ENCODE measurements at places on chromosomes 6 and 20.

DNA sequence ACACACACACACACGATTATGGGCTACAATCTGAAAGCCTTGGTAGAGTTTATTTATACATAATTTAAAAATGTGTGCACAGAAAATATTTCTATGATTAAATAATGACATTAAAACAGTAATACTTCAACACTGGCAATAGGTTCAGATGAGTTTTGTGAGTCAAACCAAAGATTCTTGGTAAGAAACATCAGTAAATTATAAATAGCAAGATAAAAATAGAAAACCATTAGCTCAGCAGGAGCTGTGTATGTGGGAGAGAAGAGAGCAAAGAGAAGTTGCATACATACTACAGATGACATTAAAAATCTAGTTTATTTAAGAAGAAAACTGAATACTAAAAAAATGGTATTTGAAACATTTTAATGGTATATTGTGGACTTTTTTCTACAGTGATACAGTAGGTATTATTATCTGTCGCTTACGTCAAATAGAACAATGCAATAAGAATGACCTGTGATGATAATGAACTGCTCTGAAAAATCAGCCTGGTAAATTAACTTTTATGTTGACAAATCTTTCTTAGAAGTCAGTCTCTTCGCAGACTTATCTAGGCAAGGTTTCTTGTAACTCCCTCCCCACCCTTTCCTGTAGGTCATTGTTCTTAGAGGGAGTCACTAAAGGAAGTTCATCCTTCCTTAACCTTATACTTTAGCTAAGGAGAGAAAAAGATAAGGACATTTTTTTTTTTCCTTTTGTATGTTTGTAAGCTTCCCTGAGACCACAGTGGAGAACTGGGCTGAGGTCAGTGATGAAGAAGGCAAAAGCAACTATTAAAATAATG is 149.3 kb downstream of the GJA1 start:
- DNase-seq: no peak

DNA sequence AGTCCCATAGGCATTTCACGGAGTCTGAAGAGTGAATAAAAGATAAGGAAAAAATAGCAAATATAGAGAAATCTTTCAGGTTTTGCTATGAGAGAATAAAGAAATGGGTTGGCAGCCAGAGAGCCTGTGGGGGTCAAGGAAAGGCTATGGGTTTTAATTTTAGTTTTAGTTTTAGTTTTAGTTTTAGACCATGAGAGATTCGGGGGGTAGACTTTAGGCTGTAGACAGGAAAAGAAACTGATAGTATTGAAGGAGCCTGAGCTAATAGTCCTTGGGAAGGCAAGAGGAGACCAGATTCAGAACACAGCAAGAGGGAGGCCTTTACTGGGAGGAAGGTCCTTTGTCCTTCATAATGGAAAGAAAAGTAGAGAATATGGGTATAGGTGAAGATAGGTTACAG is 19.3 kb downstream of the DOP1A start:
- no peak for DNase-seq

GRCh38 chr6:5248302-5249098 is 12.2 kb downstream of the LYRM4 start:
- no peak for DNase-seq

GRCh38 chr6:12289365-12289919 is 719 bp upstream of the EDN1 start:
- DNase-seq: no peak

- no peak for DNase-seq
Measured at GRCh38 chr6:74073999-74074398, 378.0 kb downstream of the CD109 start.

- DNase-seq: no peak
Measured at GRCh38 chr20:16417001-16417400, 156.2 kb downstream of the KIF16B start.

GRCh38 chr20:37081717-37082289 is 14.0 kb downstream of the RBL1 start:
- no peak for DNase-seq

- no peak for DNase-seq
Measured at GRCh38 chr6:68141190-68141589, 493.9 kb upstream of the ADGRB3 start.

DNA sequence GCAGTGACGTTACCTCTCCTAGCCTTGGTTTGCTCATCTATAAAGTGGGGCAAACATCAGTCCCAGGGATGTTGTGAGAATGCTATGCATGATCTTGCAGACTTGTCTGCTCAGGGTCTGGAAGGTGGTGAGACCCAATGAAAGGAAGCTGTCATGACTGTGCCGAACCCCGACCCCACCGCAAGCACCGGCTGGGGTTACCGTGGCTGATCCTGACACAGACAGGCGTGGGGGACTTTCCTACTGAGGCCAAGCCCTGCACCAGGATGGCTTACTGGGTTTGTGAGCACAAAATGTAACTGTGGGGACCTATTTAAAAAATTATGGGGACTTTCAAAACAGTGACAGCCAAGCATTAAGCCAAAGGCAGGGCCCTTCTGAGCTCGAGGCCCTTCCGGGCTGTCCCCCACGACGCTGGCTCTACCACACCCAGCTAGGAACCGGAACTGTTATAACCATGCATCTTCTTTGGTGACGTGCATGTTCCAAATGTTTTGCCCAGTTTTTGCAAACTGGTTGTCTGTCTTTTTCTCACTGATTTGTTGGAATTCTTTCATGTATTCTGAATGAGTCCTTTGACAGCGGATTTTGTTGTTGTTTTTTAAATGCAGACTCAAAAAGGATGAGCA is 76.6 kb upstream of the PMEPA1 start:
- no peak for DNase-seq

DNA sequence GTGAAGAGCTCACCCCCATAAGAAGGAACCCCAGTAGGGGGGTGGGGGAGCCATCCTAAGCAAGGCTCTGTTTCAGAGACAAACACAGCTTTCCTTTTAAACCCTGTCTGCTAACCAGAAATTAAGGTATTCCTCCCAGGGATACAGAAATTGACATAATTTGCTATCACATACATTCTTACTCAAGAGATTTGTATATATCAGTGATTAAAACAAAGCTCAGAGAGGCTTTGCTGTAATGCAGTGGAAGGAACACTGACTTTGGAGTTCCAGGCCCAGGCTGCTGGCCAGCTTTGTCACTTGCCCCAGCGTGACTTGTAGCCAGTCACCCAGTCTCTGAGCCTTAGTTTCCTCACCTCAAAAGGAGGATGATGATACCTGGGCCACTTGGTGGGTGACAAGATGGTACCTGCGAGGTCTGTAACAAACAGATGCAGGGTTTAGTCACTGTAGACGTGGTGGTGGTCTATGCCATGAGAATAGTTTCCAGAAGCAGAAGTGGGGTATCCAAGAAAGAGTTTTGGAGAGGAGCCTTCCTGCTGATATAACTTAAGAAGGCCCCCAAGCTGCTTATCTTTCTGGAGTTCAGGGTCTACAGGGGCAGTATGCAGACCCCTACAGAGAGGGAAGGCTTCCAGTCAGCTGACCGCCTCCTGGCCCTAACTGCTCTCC is 3.2 kb upstream of the FOXF2 start:
- no peak for DNase-seq

- no peak for DNase-seq
Measured at GRCh38 chr6:10595731-10596664, 74.8 kb downstream of the GCNT2 start.

DNA sequence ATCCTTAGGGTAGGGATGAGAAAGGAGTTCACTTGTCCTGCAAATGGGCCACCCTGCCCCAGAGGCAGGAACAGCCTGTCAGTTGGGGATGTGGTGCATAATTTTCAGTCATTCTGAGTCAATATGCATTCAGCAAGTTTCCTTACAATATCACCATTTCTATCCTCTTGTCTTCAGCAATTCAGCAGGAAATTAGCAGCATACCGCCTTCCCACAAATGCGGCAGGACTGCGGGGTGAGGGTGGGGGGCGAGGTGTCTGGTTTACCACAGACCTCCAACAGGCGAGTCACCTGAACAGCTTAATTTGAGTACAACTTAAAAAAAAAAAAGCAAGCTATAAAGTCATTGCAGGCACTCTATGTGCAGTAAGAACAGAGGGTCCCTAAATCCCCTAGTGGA is 126.8 kb downstream of the MAP3K7 start:
- no peak for DNase-seq

DNA sequence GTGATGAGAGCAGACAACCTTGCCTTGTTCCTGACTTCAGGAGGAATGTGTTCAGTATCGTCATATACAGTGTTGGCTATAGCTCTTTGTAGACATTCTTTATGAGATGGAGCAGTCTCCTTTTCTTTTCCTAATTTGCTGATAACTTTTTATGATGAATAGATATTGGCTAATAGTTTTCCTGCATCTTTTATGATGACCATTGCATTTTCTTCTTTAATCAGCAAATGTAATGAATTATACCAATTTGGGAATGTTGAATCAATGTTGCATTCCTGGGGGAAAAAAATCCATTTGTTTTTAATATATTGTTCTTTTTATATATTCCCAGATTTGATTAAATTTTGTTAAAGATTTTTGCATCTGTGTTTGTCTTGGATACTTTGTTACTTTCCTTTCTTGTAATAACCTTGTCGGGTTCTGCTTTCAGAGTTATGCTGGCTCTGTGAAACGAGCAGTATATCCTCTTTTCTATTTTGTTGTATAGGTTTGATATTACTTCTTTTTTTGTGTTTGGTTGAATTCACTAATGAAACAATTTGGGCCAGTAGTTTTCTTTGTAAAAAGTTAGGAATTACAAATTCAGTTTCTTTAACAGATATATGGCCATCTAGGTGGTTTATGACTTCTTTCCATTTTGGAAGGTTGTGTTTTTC is 23.9 kb downstream of the KDM1B start:
- DNase-seq: no peak

DNA sequence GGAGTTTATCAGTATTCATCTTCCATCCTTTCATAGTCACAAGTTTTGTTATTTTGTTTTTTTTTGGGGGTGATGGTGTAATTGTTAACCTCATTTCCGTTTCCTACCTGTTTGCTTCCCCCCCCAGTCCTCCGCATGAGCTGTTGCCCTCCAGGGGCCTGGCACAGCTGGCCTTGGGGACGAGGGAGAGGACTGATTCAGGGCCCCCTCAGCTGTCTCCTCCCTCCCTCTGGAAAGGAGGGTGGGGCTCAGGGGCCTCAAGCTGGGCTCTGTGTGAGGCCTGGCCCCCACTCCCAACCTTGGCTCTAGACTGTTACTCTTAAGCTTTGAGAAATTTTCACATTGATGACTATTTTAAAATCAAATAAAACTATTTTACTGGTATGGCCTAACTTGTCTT is 4.0 kb downstream of the LRRC73 start:
- DNase-seq: no peak

- DNase-seq: no peak
Measured at GRCh38 chr20:12597551-12597950, 411.2 kb upstream of the SPTLC3 start.

DNA sequence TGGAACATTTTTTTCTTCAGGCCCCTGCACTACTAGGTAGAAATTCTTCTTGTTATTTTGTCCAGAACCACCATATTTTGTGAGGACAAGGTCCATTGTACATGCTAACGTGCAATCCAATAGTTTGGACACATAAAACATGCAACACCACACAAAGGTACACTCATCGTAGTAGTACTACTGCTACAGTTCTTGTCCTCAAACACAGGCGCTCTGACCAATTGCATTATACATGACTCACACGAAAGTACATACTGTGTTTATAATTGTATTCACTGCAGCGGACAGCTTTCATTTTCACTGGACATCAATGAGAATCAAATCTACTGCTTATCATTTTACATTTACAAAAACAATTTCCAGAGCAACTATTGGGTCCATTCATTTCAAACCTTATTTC is 15.3 kb upstream of the SMLR1 start:
- no peak for DNase-seq

DNA sequence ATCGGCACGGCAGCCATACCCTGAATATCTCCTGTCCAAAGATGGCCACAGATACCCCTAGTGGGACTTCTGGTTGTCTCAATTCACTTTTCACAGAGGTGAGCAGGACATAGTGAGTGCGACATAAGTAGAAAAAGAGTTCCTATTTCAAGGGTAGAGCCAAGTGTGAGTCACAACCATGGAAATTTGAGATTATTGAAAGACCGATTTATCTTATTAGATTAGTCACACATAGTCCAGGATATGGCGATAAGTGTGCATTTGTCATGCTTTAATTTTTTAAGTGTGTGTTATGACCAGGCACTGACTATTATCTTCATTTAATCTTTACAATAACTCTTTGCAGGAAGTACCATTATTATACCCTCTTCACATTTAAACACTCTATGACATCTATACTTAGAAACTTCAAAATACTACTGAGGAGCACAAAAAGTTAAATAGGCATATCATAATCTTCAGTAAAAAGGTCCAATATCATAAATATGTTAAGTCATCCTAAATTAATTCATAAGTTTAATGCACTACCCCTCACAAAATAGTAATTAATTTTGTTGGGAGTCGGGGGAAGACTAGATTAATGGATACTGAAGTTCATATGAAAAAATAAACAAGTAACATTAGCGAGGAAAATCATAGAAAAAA is 13.4 kb upstream of the TNFAIP3 start:
- DNase-seq: no peak

GRCh38 chr20:46713957-46714834 is 4.7 kb downstream of the SLC2A10 start:
- DNase-seq: no peak

- DNase-seq: no peak
Measured at GRCh38 chr6:66369407-66369806, 662.4 kb upstream of the EYS start.

GRCh38 chr6:42727087-42727611 is 4.8 kb upstream of the PRPH2 start:
- DNase-seq: no peak

DNA sequence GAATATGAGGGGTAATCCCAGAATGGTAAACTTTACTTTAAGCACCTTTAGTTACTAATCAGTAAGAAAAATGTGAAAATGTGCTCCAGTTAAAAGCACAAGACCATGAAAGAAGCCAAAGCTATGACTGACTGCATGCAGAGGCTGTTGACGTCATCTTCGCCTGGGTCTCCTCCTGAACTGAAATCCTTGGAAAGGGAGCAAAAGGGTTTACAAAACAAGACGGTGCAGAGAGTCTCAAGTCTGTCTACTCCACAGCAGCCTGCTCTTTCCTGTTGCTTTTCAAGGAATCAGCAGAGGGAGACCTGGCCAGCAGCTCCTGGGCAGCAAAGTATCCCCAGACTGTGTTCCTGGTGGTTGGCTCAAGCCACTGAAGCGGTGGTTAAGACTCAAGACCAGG is 10.2 kb downstream of the FKBP1A start:
- DNase-seq: no peak

DNA sequence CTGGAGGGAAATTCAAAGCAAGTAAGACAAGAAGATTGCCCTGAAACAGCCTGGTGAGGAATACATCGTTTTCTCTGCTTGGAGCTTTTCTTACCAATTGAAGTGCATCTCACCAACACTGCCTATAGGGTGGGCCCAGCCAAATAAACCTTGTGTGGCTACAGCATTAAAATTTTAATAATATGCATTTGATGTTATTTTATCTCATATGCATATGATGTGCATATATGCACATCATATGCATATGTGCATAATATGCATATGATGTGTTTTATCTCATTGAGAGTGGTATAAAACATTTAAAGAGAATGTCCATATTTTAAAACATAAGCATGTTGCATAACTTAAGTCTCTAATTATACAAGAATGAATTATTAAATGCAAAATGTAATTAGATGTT is 328.6 kb upstream of the ARID1B start:
- no peak for DNase-seq

- no peak for DNase-seq
Measured at GRCh38 chr6:75128878-75129570, 76.8 kb downstream of the COL12A1 start.

GRCh38 chr6:7169296-7169721 is 61.5 kb downstream of the RREB1 start:
- DNase-seq: no peak
